ENCODE measurements at places on chromosomes 2 and 18.
A peak's percentile ranks its signal among the peaks of the same experiment; 100 is the strongest.

- DNase-seq = peak; percentile 69
These were observed 469.3 kb upstream of the MEX3C start for GRCh38 chr18:51666763-51667191.

DNA sequence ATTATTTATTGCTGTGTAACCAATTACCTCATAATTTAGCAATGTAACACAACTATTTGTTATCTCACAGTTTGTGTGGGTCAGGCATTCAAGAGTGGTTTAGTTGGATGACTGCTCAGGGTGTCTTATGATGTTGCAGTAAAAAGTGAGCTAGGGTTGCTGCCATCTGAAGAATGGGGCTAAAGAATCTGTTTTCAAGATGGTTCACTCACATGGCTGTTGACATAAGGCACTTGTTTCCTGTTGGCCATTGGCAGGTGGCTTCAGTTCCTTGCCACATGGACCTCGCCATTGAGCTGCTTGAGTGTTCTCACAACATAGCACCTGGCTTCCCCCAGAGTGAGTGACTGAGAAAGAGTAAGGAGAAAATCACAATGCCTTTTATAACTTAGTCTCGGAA lies 123.2 kb downstream of the TMEM17 start:
- no peak for DNase-seq

- DNase-seq = peak; percentile 10
These were observed 28.2 kb upstream of the ZEB2 start for GRCh38 chr2:144548088-144548487.

DNA sequence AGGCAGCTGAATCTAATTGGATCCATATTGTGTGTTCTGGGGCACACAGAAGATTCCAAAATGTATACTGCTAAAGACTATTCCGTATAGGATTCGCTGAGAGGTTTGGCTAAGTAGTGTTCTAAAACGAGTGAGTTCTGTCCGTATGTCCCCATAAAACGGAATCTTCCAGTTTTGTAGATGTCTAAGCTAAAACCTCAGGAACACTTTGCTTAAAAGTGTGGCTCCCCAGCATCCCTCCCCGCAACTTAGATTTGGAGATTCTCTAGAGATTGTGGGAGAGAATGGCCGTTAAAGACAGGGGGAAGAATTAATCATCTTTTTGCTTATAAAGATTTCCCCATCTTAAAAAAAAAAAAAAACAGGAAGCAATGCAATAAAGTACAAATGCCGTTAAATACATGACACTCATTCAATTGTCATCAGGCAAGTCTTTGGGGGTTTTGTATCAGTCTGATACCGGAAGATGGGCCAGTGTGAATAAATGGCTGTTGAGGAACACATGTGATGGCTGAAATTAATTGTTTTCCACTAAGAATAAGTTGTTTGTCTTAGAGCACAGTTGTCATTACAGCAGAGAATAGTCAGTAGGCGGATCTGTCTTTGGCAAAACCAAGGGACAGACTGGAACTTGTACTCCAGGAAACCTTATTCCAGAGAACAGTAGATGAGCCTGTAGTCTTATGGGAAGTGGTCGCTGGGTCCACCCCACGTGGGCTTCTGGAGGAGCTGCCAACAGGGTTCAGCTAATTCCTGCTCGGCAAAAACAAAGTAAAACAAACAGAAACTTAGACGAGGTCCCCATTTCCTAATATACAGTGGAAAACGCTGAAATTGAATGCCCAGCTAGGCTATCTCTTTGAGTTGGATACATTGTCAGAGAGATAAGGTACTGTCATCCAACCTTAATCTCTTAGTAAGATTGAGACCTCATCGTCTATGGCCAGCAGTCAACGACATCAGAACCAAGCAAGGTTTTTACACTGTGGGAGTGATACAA lies 1.7 kb downstream of the EMILIN2 start:
- DNase-seq = no peak

DNA sequence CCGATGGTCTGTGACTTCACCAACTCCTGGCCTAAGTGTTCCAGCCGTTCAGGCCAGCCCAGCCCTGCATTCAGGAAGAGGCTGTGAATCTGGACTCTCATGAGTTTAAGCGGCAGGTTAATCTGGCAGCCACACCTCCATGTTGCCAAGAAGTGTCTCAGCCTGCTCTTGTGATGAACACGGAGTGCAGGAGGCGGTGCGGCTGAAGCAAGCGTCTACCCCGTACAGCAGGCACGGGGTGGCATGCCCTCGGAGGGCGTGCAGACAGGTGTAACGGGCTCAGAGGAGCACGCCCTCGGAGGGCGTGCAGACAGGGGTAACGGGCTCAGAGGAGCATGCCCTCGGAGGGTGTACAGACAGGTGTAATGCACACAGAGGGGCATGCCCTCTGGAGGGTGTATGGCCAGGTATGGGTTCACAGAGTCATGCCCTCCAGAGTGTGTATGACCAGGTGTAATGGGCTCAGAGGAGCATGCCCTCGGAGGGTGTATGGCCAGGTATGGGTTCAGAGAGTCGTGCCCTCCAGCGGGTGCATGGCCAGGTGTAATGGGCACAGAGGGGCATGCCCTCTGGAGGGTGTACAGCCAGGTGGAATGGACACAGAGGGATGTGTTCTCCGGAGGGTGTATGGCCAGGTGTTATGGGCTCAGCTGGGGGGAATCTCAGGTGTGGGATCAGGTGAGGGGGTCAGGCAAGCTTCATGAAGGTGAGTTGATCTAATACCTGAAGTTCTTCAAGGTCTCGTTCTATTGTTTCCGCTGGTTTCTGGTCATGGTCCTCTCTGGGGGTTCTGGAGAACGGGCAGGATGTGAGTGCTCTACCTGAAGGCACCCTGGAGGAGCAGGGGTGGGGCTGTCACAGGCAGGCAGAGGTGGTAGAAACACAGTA lies 22.6 kb downstream of the CROCC2 start:
- no peak for DNase-seq

DNA sequence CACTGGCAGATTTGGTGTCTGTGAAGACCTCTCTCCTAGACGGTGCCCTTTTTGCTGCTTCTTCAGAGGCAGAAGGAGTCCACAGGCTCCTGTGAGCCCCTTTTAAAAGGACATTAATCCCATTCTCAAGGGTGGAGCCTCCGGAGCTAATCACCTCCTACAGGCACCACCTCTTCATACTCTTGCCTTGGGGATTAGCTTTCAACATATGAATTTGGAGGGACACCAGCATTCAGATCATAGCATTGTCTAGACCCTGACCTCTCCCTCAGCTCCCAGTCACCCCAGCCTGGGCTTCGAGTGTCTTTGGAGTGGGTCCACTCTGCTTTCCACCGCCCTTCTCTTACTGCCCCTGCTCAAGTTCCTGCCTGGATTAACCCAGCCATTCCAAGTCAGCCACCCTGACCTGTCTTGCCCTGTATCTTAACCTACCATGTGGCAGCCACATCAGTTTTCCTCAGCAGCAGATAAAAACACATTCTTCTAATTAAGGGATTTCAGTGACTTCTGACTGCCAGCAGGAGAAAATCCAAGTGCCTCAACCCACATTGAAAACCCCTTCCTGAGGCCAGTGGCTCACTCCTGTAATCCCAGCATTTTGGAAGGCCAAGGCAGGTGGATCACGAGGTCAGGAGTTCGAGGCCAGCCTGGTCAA lies 6.1 kb upstream of the NCL start:
- DNase-seq = no peak

GRCh38 chr2:55213822-55214221 lies 18.3 kb downstream of the CLHC1 start:
- no peak for DNase-seq

GRCh38 chr2:200347301-200347700 lies 40.8 kb downstream of the SPATS2L start:
- no peak for DNase-seq

DNA sequence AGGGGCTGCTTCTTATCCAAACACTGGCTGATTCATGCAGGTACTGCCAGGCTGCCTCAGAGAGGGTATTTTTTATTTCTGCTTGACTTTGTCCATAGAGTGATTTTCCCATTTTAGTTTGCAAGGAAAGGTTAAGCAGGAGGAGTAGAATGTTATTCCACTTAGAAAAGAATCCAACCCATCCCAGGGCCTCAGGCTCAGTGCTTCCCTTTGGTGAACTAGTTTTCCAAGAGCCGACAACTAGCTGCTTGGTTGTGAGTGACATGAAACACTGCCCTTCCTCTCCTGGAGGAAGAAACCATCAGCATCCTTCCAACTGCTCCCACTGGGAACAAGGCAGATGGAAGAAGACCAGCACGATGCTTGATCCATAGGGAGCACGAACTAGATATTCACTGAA lies 58.5 kb downstream of the BCL2 start:
- DNase-seq = no peak

Data from NCI-H524 treated with DMSO at 0.1 percent for 48 hours (cell line).